AG08395 (cell line): ENCODE measurements at places on chromosomes 11 and 22.

GRCh38 chr11:64675450-64676260 lies 47.3 kb downstream of the NRXN2 start:
- DNase-seq, result peak; percentile 98

DNA sequence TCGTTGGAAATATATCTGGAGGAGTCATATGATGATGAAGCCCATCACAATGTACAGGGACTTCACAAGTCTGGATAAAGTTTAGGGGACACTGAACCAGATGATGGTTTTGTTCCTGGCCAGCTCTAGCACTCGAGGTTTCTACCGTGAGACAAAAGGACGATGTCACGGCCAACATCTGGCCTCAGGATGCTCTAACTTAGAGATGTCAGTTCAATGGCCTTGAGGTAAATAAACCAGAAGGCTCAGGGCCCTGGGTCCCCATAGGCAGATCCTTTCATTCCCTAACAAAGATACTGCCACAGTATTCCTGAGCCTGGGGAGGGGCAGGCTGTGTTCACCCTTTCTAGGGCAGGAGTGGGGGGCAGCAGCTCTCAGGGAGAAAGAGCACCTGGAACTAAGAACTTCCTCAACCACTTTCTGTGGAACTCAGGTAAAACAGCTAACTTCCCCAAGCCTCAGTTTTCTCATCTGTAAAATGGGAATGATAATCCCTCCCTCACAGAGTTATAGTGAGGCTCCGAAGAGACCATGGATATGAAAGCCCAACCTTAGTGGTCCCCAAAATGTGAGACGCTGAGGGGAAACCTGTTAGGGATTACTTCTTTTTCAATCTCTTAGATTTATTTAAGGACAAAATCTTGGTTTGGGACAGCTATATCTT lies 18.3 kb downstream of the MS4A10 start:
- DNase-seq, result no peak

DNA sequence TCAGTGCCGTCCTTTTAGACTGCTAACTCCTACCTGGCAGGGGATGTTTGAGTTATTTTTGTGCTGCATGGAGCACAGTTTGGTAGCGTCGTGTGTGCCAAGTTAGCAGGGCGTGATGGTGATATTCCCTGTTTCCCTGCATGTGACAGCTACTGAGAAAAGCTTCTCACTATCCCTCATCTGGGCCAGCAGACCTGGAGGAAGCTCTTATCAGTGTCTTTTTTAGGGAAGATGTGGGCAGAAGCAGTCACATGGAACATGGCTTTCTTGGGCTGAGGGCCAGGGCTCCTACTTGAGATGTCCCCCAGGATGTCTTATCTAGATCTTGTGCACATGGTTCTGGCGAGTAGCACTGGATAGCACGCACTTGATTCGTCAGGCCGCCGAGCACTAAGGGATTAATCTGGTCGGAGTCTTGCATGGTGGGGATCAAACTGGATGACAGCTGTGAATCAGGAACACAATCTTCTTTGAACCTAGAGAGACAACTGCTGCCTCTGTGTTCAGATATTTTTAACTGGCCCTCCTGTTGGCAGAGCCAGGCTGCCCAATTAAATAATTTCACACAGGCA lies 33.8 kb downstream of the TECTA start:
- DNase-seq, result no peak

DNA sequence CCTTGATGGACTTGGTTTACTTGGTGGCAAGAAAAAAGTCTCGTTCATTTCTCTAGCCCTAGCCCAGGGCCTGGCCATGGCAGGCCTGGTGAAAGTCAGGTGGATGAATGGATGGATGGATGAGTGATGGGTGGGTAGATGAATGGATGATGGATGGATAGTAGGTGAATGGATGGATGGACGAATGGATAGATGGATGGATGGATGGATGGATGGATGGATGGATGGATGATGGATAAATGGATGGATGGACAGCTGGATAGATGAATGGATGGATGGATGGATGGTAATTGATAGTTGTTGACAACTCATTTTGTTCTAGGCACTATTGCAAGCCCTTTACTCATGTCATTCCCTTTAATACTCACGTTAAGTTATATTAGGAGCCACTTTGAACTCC lies 86.1 kb upstream of the ANO1 start:
- DNase-seq, result no peak

DNA sequence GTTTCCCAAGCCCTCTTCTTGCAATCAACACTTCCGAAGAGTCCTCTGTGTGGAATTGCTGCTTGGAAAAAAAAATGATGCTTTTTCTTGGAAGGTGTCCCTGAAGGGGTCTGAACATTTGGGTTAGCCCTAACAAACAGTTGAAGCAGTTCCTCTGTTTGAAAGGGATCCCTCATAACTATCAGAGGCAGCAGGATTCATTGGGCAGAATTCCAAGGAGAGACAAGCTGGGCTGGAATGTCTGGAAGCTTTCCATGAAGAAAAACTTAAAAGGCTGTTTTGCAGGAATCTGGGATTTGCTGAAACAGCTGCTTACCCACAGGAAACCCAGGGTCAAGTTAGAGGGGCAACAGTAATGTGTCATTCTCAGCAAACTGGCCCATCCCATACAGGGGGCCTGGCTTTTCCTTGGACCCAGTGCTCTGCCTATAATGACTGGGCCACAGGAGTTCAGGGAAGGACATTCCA lies 3.1 kb downstream of the CSNK2A3 start:
- peak; percentile 65 for DNase-seq

- no peak for DNase-seq
These were observed 64.0 kb upstream of the FIBIN start for GRCh38 chr11:26929806-26930517.

GRCh38 chr11:803770-804598 lies 1.0 kb downstream of the PIDD1 start:
- DNase-seq, result no peak

DNA sequence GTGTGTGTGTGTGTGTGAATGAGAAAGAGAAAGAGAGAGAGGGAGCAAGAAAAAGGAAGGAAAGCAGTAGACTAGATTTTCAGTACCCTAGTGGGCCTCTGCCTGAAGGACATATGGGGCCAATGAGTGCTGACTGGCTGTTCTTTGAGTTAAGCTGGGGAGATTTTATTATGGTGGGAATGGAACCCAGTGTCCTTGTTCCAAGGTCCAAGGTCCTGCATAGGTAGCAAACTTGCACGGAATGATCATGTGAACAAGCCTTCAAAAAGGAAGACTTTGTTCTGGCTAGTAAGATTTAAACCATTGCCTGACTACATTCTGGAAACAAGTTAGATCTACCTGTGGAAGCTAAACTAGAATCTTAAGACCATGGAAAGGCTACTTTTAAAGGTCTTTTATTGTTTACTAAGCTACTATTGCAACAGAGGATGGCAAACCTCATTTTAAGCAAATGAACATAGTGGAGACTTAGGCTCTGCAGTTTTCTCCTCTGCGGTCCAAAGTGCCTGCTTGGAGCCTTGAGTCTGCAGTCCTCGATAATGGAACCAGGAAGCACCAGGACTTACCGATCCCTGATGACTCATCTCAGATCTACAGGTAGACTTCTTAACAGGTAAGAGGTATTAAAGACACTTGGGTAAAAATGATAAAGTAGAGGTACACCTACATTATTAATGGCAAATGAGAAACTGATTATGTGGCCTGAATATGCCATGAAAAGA lies 10.2 kb upstream of the GRAMD1B start:
- no peak for DNase-seq
